ENCODE measurements at places on chromosomes 3 and 15.

- no peak for DNase-seq
Measured at GRCh38 chr3:34185301-34185700, 386.9 kb downstream of the PDCD6IP start.

GRCh38 chr3:149015393-149015792 is 24.1 kb downstream of the GYG1 start:
- DNase-seq = no peak

DNA sequence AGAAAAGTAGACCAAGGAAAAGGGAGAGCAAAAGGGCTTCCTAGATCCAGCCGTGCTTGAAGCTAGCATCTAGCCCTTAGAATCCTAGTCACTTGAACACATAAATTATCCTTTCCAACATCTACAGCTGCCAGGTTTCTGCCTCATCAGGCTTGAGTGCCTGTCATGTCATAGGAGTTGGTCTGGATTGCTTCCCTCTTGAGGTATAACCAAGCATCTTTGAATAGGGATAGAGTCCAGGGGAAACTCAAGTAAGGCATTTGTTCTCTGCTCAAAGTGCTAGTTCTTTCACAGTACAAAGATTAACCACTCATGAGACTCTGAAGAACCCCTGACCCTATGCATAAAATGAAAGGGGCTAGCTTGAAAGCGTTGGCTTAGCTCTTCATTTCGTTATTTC is 72.3 kb downstream of the SLCO3A1 start:
- no peak for DNase-seq

- no peak for DNase-seq
Measured at GRCh38 chr3:46183330-46183729, 24.8 kb downstream of the CCR1 start.

GRCh38 chr3:19226479-19226878 is 78.2 kb downstream of the KCNH8 start:
- DNase-seq = no peak

- no peak for DNase-seq
Measured at GRCh38 chr3:94241986-94242385, 179.1 kb downstream of the NSUN3 start.

- DNase-seq = no peak
Measured at GRCh38 chr3:10518506-10519150, 13.2 kb upstream of the ATP2B2 start.

DNA sequence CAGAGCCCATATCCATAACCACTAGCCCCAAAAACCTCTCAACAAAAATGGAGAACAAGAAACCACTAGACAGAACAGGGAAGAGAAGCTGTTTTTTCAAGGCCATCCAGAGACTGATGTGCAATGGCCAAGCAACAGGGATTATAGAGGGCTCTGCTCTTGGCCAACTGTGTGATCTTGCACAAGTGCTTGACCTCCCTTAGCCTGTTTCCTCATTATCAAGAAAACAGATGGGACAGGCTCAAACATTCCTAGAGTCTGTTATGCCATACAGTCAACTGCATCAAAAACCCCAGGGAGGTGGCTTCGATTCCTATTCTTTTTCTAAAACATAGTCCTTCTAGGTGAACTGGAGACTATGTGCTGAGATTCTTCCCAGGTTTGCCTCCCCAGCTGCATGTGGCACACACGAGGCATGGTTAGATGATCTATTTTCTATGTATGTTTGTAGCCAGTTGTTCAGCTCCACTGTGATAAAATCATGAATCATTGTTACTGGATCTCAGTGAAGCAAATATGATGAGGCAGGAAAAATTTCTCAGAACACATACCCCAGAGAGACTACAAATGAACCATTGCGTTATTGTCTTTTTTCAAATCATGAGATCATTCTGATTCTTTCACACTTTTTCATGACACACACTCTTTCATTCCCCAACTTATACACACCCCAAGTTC is 132.9 kb upstream of the TGFBR2 start:
- no peak for DNase-seq

DNA sequence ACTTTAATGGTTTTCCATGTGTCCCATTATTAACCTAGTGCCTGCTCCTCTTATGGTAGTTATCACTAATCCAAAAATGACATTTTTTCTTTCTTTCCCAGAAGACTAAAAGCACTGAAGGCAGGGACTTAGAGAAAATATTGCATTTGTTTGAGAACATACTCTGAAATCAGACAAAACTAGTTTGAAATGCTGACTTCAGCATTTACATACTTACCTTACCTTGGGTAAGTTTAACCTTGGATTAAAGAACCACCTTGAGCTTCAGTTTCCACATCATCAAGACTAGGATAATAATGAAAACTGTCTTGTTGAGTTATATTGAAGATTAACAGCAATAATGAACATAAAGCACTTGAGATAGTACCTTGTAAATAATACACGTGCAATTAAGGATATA is 413.0 kb downstream of the SOX2 start:
- no peak for DNase-seq

- DNase-seq = no peak
Measured at GRCh38 chr15:96959501-96959900, 629.0 kb downstream of the NR2F2 start.

DNA sequence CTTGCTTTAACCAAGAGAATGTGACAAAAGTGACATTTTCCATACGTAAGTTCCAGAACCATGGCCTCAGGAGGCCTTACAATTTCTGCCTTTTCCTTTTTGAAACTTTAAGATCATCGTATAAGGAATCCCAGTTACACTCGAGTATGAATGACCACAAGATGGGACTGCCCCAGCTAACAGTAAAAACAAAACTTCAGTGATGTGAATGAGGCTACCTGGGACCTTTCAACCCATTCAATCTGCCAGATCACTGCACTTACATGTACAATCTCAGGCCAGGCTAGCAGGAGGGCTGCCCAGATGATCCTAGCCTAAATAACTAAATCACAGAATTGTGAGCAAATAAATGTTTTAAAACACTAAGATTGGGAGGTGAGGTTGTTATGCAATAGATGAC is 328.8 kb downstream of the CNTN6 start:
- DNase-seq = no peak

GRCh38 chr15:93056836-93057235 is 32.2 kb downstream of the RGMA start:
- no peak for DNase-seq

GRCh38 chr3:158748237-158748828 is 16.1 kb upstream of the RARRES1 start:
- peak; percentile 62 for DNase-seq

- DNase-seq = no peak
Measured at GRCh38 chr3:185137821-185138220, 15.0 kb downstream of the C3orf70 start.

GRCh38 chr3:170740726-170741591 is 129.0 kb downstream of the RPL22L1 start:
- DNase-seq = peak; percentile 21

GRCh38 chr3:62525281-62525680 is 151.9 kb upstream of the FEZF2 start:
- DNase-seq = no peak

- DNase-seq = no peak
Measured at GRCh38 chr3:111252779-111253178, 181.2 kb downstream of the NECTIN3 start.

DNA sequence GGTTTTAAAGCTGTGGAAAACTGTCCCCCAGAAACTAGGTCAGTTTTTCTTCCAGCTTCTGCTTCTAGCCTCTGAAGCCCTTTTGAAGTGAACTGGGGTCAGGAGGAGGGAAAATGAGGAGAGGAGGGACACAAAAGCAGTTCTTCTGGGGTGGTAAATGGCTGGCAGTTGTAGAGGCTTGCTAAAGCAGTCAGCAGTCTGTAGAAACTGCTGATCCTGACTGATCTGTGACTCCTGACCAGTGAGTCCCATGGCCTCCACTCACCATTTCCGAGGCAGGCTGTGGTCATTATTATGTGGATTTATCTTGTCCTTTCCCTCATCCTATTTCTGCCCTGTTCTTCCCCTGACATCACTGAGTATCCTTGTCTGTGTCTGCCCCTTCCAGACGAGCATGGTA is 276.4 kb upstream of the ROPN1 start:
- no peak for DNase-seq

DNA sequence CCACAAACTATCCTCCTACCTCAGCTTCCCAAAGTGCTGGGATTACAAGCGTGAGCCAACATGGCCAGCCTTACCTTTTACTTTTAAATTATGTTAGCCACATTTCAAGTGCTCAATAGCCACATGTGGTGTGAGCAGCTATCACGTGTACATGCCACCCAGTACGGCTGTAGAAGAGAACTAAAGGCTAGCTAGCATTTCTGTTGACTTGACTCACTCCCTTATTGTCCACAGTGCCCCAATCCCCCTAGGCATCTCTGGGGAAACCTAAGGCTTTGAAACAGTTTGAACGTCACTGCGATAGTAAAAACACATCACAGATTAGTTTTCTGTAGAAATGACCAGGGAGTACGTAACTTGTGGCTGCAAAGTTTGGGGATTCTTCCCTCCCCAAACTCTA is 12.0 kb downstream of the C15orf40 start:
- no peak for DNase-seq

DNA sequence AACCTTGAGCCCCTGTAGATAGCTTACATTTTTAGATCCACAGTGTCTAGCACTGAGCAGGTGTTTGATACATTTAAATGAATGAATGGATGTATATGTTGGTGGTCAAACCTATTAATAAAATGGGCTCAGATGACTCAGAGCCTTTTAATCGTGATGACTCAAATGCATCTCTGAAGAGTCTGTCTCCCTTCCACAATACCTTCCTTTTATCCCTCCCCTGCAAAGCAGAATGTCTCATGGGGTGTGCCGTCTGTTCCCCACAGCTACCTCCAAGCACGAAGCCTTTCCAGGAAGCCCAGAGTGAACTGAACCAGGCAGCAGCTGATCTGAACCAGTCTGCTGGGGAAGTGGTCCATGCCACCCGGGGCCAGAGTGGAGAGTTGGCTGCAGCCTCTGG is 303.5 kb upstream of the TPM1 start:
- no peak for DNase-seq

DNA sequence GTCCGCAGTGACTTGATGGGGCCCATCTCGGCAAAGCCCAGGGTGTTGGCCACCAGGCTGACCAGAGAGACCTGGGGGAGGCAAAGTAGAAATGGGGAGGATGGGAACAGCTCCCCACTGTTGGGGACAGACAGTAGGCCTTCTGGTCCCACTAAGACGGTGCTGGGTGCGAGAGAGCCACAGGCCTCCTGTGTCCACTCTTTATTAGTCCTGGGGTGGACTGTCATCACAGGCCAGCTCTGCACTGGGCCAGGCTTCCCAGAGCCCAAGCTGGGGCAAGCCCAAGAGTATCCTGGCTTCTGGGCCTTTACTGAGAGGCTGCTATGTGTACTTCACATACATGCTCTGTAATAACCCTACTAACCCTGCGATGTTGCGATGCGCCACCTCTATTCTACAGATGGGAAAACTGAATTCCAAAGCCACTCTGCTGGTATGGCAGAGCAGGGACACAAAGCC is 66.4 kb downstream of the EXOG start:
- DNase-seq = no peak

GRCh38 chr15:80431635-80432344 is 27.6 kb downstream of the ARNT2 start:
- DNase-seq = no peak

GRCh38 chr15:48777645-48778330 is 33.1 kb downstream of the CEP152 start:
- DNase-seq = no peak

DNA sequence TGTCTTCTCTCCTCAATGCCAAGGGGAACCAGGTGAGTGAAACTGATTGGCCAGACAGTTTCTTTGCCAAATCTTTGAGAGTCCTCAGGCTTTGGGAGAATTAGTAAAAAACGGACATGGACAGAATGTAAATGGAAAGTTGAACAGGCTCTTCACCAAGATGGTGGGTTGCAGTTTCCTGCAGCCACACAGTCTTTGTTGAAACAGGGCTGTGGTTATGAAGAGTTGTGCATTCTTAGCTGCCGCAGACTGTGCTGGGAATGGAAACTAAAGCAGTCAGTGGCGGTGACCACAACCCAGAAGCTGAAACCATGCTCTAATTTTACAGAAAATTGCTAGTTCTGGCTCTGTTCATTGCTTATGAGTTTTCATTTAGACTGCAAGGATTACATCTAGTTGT is 42.1 kb upstream of the TASOR start:
- no peak for DNase-seq

- DNase-seq = no peak
Measured at GRCh38 chr15:34242331-34242710, 17.5 kb downstream of the EMC4 start.

GRCh38 chr3:98657457-98657856 is 64.0 kb upstream of the CPOX start:
- DNase-seq = no peak

- DNase-seq = no peak
Measured at GRCh38 chr15:61079529-61079928, 149.6 kb downstream of the RORA start.

- no peak for DNase-seq
Measured at GRCh38 chr3:195119461-195120266, 151.3 kb downstream of the XXYLT1 start.

DNA sequence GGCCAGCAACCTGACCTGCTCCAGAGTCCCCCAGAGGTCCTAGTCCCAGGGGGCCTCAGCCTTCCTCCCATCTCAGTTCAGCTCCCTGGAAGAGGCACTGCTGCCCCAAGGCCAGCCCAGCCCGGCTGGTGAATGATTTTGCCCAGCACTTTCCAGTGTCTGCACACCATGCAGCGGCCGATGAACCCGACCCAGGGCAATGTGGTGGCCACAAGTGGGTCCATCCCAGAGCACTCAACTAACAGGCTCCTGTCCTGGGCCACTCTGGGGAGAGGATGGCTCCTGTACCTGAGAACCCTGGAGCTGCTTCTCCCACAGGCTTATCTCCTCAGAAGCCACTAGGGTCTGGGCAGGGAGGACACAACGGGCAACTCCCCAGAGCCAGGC is 39.2 kb downstream of the PTPN23 start:
- DNase-seq = no peak

DNA sequence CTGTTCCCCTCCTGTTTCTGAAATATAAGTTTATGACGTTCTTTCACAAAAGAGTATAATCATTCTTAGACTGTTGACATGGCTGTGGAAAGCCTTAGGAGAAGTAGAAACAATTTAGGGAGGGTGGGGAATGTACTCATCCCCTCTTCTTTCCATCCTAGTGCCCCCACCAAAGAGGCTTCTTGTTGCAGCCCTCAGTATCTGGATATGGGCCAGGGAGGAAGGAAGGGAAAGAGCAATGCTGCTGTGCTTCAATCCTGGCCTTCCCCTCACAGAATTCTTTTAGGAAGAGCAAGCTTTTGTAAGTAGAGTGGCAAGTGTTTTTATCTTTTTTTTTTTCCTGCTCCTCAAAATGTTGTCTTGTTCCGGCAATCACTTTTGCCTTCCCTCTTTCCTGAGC is 1.7 kb downstream of the INAFM2 start:
- DNase-seq = no peak
